ENCODE measurements at places on chromosomes 3 and 15.

DNA sequence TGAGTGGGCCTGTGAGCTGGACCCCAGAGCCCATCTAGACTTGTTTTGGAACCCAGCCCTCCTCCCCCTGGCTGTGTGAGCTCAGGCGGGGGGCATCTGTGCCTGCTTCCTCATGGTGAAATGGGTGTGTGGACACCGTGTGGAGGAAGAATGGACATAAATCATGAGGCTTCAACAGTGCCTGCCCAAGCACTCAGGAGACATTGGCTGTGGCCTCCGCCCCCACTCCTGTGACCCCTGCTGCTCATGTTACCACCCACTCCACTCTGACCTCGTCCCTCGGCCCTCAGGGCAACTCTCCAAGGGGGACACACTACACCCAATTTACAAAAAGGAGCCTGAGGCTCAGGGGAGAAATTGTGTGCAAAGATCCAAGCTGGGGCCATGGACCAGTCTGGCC is 16.6 kb downstream of the TPRA1 start:
- no peak for DNase-seq

DNA sequence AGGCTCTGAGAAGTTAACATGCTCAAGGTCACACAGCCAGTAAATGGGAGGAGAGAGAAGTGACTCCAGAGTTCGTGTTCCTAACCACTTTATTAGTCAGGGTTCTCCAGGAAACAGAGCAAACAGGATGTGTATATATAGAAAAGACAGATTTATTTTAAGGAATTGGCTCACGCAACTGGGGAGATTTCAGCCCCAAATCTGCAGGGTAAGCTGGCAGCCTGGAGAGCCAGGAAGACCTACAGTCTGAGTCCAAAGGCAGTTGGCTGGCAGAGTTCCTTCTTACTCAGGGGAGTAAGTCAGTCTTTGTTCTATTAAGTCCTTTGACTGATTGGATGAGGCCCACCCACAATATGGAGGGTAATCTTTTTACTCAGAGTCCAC is 118.2 kb upstream of the PROK2 start:
- DNase-seq: no peak

DNA sequence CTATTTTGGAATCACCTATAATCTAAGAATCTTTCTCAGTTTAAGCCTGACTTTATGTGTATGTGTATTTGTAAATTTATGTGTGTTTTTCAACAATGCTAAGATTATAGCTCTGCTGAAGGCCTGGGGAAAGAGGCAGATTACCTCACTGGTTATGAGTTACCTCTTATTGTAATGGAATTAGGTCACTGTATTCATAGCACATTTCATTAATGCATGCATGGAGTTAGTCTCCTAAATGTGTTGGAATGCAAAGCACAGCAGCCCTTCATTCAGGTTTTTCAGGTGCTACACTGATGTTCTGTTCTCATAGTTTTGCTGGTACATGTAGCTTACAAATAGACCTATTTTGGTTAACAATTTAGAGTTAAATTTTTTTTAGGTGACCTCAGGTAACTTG is 9.5 kb downstream of the GPR87 start:
- DNase-seq: no peak

GRCh38 chr3:120331076-120331475 is 18.1 kb downstream of the LRRC58 start:
- DNase-seq: no peak

DNA sequence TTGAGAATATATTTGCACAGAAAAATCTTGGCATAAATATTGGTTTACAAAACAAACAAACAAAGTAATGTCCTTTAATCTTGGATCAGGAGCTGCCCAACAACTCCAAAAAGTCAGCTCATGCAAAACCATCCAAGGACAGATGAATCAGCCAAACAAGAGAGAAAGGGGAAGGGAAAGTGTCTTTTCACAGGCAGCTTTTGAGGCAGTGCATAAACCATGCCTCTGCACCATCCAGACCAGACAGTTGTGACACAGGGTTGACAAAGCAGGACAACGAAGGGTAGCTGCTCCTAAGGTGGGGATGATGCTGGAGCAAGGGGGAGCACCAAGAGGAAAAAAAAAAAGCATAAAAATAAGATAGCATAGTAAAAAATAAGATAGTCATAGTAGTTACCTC is 8.7 kb downstream of the CD86 start:
- no peak for DNase-seq

GRCh38 chr15:64562003-64562640 is 101.7 kb downstream of the ZNF609 start:
- no peak for DNase-seq

DNA sequence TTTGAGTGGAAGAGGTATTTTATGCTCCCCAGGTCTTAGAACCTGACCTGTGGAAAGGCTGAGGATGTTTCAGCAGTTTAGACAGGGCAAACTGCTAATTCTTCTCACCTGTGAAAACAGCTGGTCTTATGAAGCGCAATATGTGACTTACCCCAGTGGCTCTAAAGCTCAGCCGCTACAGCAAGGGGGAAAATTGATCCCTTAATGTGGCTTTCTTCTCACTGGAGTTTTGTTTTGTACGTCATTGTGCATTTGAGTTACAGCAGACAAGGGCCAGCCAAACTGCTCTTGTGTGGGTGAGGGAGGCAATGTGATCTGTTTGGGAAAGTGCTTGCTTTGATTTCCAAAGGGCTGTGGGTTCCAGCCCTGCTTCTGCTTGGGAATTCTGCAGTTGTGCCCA is 293.4 kb upstream of the LRRFIP2 start:
- no peak for DNase-seq

Measured in right kidney (tissue), 9 donors.